ENCODE measurements at places on chromosomes 4 and X. TPM values are rescaled to one million over a fixed set of nuclear protein-coding genes. Genes with fewer than 3 reads are reported as not detected.

The NALF2 gene
- 3.4 TPM for total RNA-seq

The FGD1 gene
- 24.7 TPM for total RNA-seq

The PLXNB3 gene
- total RNA-seq: 0.98 TPM

The CTBP1 gene
- 204 TPM for total RNA-seq

The GAGE2A gene
- total RNA-seq: not detected

The DUSP9 gene
- 36.5 TPM for total RNA-seq

The SOWAHB gene
- 4.9 TPM for total RNA-seq

The TMEM156 gene
- not detected for total RNA-seq

The CCDC160 gene
- 2.7 TPM for total RNA-seq

The TSPAN6 gene
- 167 TPM for total RNA-seq

The ARHGAP36 gene
- total RNA-seq: 0.42 TPM

The TNMD gene
- not detected for total RNA-seq

GRCh38 chrX:109918753-109919152 lies 84.2 kb upstream of the TMEM164 start:
- DNase-seq: no peak
- no peaks in the 10 kb centered on the region for H3K36me3 ChIP-seq
- H3K27me3 ChIP-seq: no peaks in the 10 kb centered on the region

DNA sequence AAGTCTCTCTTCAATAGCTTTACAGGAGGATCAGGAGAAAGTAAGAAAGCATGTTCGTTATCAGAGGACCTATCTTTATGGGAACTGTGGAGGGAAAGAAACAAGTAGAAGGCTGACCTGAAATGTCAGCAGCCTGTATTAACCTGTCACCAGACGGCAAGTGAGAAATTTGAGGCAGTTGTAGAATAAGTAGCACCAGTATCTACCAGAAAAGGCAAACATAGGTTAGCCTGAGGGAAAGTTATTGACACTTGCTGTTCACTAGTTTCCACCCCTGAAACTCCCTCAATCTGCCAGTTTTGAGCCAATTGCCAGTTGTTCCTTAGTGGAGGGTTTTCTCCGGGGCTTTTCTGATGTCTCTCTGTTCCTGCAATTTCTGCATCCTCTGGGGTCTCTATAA lies 36.4 kb downstream of the ZNF81 start:
- H3K27ac ChIP-seq: no peak overlapping the region
- peaks cover 20% of the 10 kb centered on the region for H3K36me3 ChIP-seq
- no peak overlapping the region for H3K4me3 ChIP-seq
- DNase-seq: no peak
- peaks cover 4% of the 10 kb centered on the region for H3K4me1 ChIP-seq

- peaks cover 17% of the 10 kb centered on the region for H3K27me3 ChIP-seq
- no peak overlapping the region for H3K4me3 ChIP-seq
- H3K4me1 ChIP-seq: peaks cover 11% of the 10 kb centered on the region
- DNase-seq: no peak
- no peaks in the 10 kb centered on the region for H3K36me3 ChIP-seq
Measured at GRCh38 chrX:10009741-10010140, 42.6 kb downstream of the CLDN34 start.

GRCh38 chr4:52714597-52715254 lies 36.5 kb downstream of the ERVMER34-1 start:
- peaks cover 20% of the 10 kb centered on the region for H3K36me3 ChIP-seq
- peak overlapping the region; percentile 89 for H3K4me3 ChIP-seq
- no peak for DNase-seq
- H3K4me1 ChIP-seq: peaks cover 16% of the 10 kb centered on the region

GRCh38 chrX:27444093-27444908 lies 18.8 kb downstream of the PPP4R3C start:
- H3K27ac ChIP-seq: peak overlapping the region; percentile 38
- DNase-seq: no peak
- no peaks in the 10 kb centered on the region for H3K36me3 ChIP-seq
- H3K27me3 ChIP-seq: no peaks in the 10 kb centered on the region
- no peak overlapping the region for H3K4me3 ChIP-seq

DNA sequence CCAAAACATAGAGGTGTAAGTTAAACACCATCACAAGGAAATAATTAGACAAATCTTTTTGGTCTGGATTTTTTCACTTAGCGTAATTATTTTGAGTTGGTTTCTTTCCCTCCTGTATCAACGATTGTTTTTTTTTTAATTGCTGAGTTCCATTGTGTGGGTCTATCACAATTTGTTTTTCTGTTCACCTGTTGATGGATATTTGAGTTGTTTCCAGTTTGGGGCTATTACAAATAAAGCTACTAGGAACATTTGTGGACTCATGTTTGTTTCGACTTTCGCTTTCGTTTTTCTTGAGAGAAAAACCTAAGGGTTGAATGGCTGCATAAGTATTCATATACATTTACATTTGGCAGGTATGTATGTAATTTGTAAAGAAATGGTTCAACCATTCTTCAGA lies 20.4 kb upstream of the FBXW7 start:
- no peak overlapping the region for H3K4me3 ChIP-seq
- H3K36me3 ChIP-seq: no peaks in the 10 kb centered on the region
- no peaks in the 10 kb centered on the region for H3K4me1 ChIP-seq
- no peak overlapping the region for H3K27ac ChIP-seq
- DNase-seq: no peak

- no peaks in the 10 kb centered on the region for H3K36me3 ChIP-seq
- peaks cover 13% of the 10 kb centered on the region for H3K4me1 ChIP-seq
- no peak overlapping the region for H3K4me3 ChIP-seq
- no peaks in the 10 kb centered on the region for H3K27me3 ChIP-seq
- no peak overlapping the region for H3K27ac ChIP-seq
- DNase-seq: no peak
Measured at GRCh38 chr4:73683033-73683432, 57.3 kb upstream of the CXCL8 start.

- peak overlapping the region; percentile 29 for H3K27ac ChIP-seq
- no peak for DNase-seq
- H3K27me3 ChIP-seq: peaks cover 20% of the 10 kb centered on the region
Measured at GRCh38 chrX:1167466-1167865, 45.0 kb downstream of the CRLF2 start.

- peak overlapping the region; percentile 5 for H3K4me3 ChIP-seq
- H3K36me3 ChIP-seq: peaks cover 2% of the 10 kb centered on the region
- H3K27me3 ChIP-seq: no peaks in the 10 kb centered on the region
- H3K27ac ChIP-seq: no peak overlapping the region
- peaks cover 17% of the 10 kb centered on the region for H3K4me1 ChIP-seq
Measured at GRCh38 chrX:147910607-147911006, 1.1 kb upstream of the FMR1 start.

- H3K27me3 ChIP-seq: no peaks in the 10 kb centered on the region
- peaks cover 8% of the 10 kb centered on the region for H3K4me1 ChIP-seq
- no peak overlapping the region for H3K4me3 ChIP-seq
- H3K27ac ChIP-seq: no peak overlapping the region
- no peak for DNase-seq
Measured at GRCh38 chrX:130836447-130836846, 66.6 kb downstream of the ENOX2 start.

DNA sequence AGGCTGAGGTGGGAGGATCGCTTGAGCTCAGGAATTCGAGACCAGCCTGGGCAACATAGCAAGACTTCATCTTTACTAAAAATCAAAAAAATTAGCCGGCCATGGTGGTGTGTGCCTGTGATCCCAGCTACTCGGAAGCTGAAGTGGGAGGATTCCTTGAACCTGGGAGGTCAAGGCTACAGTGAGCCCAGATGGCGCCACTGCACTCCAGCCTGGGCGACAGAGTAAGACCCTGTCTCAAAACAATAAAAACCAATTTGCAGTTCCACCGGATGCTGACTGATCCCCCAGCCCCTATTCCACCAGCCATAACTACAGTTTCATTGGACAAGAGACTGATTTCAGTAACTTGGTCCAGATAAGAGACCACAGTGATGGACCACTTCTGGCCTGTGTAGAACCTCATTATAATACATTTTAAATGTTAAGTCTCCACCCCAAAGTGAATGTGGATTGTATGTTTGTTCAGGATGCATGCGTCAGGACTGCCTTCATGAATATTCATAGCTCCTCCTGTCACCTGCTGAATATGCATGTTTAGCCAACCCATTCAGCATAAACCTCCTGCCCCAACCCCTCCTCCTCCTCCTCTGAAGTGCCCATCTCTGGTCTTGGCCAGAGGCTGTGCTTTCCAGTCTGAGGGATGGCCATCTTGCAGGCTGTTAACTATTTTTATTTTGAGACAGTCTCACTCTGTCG lies 2.3 kb upstream of the SLBP start:
- H3K36me3 ChIP-seq: peaks cover 9% of the 10 kb centered on the region
- H3K27ac ChIP-seq: no peak overlapping the region
- peaks cover 25% of the 10 kb centered on the region for H3K4me1 ChIP-seq
- no peak for DNase-seq
- peak overlapping the region; percentile 93 for H3K4me3 ChIP-seq

DNA sequence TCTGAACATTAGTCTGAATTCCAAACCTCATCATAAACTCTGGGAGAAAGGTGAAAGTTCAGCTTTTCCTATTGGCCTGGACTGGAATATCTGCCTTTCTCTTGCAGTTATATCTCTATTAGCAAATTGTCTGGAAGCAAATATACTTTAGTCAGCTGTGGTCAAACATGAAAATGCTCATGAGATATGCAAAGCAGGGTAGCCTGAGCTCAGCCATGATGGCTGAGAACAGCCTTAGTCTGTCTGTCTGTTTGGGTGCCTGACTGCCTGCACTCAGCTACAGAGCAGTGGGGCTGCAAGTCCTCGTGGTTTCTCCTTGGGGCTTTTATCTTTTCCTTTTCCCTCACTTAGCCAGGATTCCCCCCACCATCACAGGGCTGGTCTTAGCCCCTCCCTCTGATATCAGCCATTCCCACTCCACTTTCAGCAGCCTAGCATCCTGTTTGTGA lies 19.5 kb upstream of the PGRMC2 start:
- peaks cover 22% of the 10 kb centered on the region for H3K4me1 ChIP-seq
- no peak for DNase-seq
- H3K27me3 ChIP-seq: no peaks in the 10 kb centered on the region
- no peak overlapping the region for H3K4me3 ChIP-seq

- no peaks in the 10 kb centered on the region for H3K4me1 ChIP-seq
- H3K4me3 ChIP-seq: no peak overlapping the region
- H3K27me3 ChIP-seq: peaks cover 14% of the 10 kb centered on the region
- H3K27ac ChIP-seq: no peak overlapping the region
Measured at GRCh38 chrX:49176421-49177326, 5.0 kb downstream of the PLP2 start.

DNA sequence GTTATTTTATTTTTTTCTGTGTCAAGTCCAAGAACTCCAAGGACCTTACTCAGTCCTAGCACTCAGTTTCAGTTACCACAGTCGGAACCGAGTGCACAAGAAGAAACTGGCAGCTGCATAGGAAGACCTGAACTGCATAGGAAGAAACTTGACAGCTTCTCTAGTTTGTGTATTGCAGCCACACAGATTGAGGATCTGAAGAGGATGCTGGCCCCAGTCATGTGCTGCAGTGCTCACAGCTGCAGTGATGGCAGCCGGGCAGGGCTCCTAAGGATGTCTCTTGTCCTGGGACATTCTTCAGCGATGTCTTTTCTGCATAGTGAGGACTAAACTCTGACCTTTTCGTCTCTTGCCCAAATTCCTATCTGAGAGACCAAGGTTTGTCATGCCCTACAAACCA lies 261.2 kb downstream of the STIM2 start:
- no peak overlapping the region for H3K4me3 ChIP-seq
- no peak overlapping the region for H3K27ac ChIP-seq
- no peaks in the 10 kb centered on the region for H3K4me1 ChIP-seq
- H3K36me3 ChIP-seq: no peaks in the 10 kb centered on the region
- no peak for DNase-seq

DNA sequence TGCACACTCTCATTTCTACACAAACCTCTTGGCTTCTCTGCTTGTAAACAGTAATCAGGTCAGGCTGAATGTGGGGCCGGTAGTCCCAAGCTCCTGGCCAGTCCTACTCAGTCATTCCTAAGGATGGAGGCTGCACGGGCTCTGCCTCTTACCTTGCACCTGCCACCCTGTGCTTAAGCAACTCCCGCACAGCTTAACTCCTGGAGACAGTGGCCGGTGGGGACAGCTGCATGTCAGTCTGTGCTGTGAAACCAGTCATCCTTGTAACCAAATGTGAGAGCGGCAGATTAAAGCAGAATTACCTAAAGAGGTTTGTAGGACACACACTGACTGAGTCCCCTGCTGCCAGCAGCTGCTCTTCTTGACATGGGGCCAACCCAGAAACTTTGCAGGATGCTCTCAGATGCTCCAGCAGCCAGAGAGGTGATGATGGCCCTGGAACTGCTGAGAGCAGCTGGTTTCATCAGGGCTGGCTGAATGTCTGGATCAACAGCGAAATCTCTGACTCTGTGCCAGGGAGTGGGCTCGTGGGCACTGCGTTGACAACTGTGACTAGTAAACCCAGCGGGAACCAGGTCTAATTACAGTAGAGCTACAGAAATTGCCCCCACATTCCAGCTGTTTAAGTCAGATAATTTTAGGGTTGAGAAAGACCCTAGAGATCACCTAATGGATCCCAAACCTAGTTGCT lies 123.7 kb downstream of the ANAPC4 start:
- no peak for DNase-seq
- no peak overlapping the region for H3K27ac ChIP-seq
- H3K4me3 ChIP-seq: no peak overlapping the region
- no peaks in the 10 kb centered on the region for H3K27me3 ChIP-seq

DNA sequence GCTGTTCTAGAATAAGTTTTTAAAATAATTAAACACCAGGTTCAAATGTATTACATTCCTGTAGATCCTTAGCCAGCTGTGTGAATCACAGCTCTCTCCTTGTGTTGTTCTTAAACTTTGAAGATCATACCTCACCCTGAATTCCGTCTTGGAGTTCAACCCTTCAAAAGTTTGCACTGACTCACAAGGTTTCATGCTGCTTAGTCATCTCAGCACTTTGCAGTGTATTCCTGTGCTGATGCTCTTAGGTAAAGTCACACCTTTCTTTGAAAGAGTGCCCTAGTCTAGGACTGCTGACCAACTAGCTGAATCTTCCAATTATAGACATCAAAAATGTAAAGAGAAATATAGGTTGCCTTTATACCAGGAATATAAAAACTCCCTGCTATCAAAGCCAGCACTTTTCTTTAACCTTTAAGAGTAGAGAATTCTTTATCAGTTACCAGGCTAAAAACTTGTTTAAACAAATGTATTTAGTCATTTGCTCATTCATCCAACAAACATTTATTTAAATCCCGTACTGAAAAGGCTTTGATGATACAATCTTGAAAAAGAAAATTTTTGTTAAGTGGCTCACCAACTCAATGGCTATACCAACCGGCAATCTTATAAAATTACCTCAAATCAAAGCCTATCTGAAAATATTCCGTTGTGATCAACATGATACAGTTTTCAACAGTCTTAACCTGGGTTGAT lies 169.7 kb downstream of the RAP1GDS1 start:
- no peak overlapping the region for H3K27ac ChIP-seq
- peaks cover 14% of the 10 kb centered on the region for H3K36me3 ChIP-seq
- H3K27me3 ChIP-seq: no peaks in the 10 kb centered on the region
- H3K4me1 ChIP-seq: no peaks in the 10 kb centered on the region
- no peak overlapping the region for H3K4me3 ChIP-seq

- H3K27ac ChIP-seq: peak overlapping the region; percentile 29
- peaks cover 3% of the 10 kb centered on the region for H3K36me3 ChIP-seq
- no peak for DNase-seq
- peaks cover 8% of the 10 kb centered on the region for H3K4me1 ChIP-seq
- H3K4me3 ChIP-seq: no peak overlapping the region
- H3K27me3 ChIP-seq: no peaks in the 10 kb centered on the region
Measured at GRCh38 chr4:150368667-150369066, 213.3 kb upstream of the MAB21L2 start.
